Cardiac septum (tissue), 1 donor: ENCODE measurements at places on chromosomes 3 and 15. TPM values are rescaled to one million over a fixed set of nuclear protein-coding genes. Genes with fewer than 3 reads are reported as not detected.

DNA sequence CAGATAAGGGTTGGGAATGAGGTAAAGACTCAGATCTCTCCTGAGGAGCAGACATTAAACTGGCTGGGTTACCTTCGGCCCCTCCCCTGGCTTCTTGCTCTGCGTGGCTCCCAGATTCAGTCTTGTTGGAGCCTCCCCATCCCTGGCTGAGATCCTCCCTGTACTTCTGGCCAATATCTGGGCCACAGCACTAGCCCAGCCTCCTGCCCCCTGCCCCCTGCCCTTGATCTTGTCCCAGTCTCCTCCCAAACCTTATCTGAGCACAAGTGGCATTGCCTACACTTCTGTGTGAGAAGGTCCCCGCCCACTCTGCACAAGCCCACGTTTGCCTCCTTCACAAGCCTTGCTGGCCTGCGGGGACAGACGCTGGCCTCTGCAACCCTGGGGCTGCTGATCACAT is 16.8 kb downstream of the PLA2G4F start:
- peak; percentile 49 for DNase-seq

DNA sequence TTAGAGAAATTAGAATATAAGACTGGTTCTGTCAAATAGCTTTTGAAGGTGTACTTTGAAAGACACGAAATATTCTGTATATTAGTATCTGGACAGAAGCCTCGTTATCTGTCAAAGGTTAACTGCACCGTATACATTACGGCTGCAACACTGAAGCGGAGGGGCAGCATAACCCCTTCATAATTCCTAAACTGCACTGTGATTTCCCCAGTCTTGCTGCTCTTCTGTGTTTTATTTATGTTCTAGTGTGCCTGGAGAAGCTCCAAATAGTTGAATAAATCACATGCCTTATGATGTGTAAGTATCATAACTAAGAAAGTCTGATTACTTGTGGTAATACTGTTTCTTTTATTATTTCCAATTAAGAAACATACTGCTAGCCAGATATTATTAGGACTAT is 285.7 kb upstream of the ROBO2 start:
- no peak for DNase-seq

GRCh38 chr15:29126821-29127461 is 142.7 kb downstream of the NSMCE3 start:
- DNase-seq, result no peak

Gene TMEM108
- total RNA-seq, result 1.3 TPM

- DNase-seq, result no peak
These were observed 207.6 kb downstream of the MAGI1 start for GRCh38 chr3:65830948-65831732.

Gene CYP1A1
- total RNA-seq, result 0.30 TPM

GRCh38 chr3:100902572-100902971 is 90.6 kb downstream of the ABI3BP start:
- no peak for DNase-seq

DNA sequence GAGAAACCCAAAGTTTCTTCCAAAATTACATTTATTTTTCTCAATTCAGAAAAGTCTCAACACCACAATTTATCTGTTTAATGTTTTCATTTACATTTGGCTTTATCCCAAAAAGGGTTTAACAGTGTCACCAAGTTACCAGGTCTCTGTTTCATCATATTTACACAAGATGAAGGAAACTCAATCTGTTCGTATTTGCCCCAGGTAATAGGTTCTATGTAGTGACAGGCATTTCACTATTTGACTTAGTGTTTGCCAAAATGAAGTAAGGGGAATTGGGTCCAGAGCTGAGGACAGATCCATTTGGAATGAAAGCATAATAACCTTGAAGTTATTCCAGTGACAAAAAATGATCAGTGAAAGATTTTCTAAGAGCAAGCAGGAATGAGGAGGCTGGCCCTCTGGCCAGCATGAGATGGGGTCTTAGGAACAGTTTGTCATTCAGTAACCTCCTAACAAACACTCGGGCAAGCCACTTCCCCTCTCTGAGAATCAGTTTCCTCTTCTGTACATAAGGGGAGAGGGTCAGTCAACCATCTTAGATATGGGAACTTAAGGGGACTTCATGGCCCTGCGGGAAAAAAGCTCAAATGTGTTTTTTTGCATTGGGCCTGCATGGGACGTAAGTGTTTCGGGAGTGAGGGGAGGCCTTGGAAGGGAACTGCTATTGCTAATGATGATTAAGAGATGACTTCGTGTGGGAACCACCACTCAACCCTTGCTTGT is 31.8 kb downstream of the UMPS start:
- peak; percentile 9 for DNase-seq

GRCh38 chr15:27648359-27648758 is 450.8 kb downstream of the OCA2 start:
- no peak for DNase-seq

DNA sequence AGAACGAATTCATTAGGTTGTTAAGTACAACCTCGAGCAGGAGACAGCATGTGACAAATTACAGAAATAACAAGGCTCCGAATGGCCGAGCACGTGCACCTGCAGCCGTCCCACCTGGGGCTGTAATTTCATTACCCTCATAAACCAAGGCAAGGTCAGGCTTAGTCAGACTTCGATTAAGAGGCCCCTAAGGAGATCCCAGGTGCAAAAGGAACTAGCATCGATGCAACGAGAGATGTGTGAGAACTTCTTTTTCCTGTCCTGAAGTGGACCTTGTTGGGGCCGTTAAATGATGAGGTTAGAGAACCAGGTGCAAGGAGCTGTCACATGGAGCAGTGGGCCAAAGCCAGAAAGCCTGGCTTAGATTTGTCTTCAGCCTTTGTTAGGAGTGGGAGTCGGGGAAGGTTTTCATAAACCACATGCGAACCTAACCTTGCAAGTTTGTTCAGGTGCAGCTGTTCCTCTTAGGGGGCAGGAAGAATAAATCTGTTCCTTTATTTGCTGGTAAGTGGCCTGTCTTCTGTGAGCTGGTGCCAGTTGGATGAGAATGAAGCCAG is 559.9 kb upstream of the MCTP2 start:
- DNase-seq, result no peak

Gene KBTBD12
- total RNA-seq, result 36.6 TPM

DNA sequence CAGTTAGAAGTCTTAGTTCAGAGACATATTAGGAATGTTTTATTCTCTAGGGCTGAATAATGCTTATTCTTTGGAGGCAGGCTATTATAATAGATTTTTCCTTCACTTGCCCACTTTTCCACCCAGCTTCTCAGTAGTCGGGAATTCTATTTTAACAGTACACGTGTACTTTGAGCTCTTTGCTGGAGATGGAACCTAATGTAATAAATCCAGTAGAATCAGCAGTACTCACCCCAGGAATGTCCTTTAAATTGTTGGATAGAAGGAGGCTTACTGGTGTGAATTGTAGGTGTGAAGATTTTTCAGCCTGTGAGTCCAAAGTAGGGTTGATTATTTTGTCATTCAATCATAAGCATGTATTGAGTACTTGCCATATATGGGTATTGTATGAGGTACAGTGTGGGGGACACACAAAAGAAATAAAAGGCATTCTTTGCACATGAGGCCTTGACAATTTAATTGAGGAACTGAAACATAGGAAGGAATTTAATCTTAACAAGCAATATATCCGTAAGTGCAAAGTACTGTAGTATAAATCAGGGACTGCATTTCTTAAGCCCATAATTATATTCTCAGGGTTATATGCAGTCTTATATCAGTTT is 29.5 kb upstream of the MGA start:
- no peak for DNase-seq

Gene SSUH2
- 2.4 TPM for total RNA-seq

DNA sequence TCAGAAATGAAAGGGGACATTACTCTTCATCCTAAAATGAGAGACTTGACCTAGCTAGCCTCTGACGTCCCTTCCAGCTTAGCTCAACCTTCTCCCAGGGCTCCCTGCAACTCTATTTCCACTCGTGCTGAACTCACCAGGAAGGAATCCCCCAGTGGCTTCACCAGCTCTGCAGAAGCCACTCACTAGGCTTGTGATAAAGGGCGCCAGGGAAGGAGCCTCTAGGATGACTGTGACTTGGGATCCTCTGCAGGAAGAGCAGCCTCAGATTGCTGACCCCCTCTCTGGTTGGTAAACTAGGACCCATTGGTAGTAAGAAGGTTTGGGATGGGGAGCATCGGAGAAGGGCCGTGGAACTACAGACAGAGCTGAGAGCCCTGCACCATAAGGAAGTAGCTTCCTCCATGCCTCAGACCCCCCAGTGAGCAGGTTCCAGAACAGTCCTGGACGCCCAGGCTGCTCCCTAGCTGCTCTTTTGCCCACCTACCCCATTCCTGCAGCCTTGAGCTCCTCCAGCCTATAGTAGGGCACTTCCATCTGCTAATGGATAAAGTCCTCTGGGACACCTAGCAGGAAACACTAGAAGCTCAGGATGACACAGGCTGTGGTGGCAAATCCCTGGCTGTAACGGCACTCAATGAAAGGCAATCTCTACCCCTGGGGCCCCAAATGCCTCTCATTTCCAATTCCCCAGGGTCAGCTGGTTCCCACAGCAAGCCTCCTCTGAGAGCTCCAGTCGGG is 26.0 kb downstream of the PLA2G4F start:
- no peak for DNase-seq

GRCh38 chr15:67946701-67947100 is 106.9 kb upstream of the RNU6-1 start:
- DNase-seq, result no peak

Gene MESP2
- 0.19 TPM for total RNA-seq

- DNase-seq, result peak; percentile 49
These were observed 36.3 kb downstream of the CHDH start for GRCh38 chr3:53809764-53810400.

DNA sequence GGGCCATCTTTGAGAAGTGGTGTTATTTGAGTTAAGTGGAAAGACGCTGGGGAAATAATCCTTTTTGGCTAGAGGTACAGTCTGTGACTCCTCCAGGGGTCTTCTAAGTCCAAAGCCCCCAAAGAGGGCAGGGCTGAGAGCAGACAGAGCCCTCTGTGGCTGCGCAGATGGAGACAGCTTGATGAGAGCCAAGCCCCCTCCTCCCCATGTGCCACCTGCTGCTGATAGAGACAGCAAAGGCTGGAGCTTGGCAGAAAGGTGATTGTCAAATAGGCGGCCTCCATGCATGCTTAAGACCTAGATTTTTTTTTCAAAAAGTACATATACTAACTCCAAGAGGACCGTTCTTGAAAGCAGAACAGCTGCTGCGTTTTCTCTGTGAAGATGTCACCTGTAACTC is 72.4 kb downstream of the CRYGS start:
- DNase-seq, result no peak

GRCh38 chr3:87462228-87462627 is 185.8 kb upstream of the POU1F1 start:
- DNase-seq, result no peak

DNA sequence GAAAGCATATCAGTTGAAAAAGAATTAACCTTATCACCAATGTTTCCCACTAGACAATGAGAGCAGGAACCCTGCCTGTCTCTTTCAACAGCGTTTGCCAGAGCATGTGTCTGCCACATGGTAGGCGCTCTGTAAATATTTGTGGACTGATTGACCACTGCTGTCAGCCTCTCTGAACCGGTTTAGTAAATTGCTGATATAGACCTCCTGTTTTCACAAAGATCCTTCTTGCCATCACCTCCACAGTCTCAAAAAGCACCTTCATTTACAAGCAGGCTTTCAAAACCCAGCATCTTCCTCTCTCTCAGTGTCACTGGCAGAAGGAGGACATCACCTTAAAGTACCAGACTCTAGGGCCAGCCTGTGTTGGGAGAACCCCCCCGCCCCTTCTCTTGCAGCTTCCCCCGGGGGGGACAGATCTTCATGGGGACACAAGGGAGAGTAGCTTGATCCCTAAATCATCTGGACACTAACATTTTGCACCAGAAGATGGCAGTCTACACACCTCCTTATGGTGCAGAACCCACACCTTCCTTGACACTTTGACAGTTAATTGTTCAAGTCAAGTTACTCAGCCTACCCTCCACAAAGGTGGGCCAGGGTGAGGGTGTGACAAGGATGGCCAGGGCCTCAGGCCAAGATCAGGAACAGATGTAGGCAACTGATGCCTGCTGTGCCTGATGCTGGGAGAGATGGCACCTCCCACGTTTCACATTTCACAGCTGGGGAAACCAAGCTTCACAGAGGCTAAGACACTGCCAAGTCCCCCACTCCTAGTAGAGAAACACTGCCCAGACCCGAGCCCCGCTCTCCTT is 37.8 kb upstream of the USP3 start:
- no peak for DNase-seq

Gene TASOR
- total RNA-seq, result 29.0 TPM

- DNase-seq, result no peak
These were observed 86.6 kb downstream of the MSL2 start for GRCh38 chr3:136109499-136109898.

GRCh38 chr15:45378149-45378912 is at the start of gene GATM:
Gene GATM, minus strand, starts transcription at chr15:45378544. Its CDS starts 91 bp downstream, at chr15:45378453.
- peak; percentile 89 for DNase-seq

Gene NDN
- 35.4 TPM for total RNA-seq

DNA sequence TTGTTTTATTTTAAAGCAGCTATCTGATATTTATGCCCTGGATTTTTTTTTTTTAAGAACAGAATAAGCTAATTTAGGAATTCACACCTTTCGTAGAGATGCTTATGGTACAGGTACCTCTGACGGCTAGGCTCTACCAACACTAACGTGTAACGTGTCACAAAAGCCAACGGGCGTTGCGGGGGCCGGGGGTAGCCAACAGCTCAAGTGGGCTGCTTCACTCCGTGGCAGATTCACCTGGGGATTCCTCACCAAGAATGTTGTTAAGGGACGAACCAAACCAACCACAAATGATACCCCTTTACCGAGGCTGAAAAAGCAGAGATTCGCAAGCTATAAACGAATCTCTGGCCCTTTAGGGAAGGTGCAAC is 1.0 kb downstream of the TMCC1 start:
- DNase-seq, result no peak

Gene CHRNA7
- 1.1 TPM for total RNA-seq

Gene GOLGA8M
- total RNA-seq, result 1.9 TPM

GRCh38 chr3:143207338-143207961 is 87.9 kb downstream of the CHST2 start:
- no peak for DNase-seq

Gene PFKFB4
- 1.5 TPM for total RNA-seq

Gene PCLAF
- 0.19 TPM for total RNA-seq

DNA sequence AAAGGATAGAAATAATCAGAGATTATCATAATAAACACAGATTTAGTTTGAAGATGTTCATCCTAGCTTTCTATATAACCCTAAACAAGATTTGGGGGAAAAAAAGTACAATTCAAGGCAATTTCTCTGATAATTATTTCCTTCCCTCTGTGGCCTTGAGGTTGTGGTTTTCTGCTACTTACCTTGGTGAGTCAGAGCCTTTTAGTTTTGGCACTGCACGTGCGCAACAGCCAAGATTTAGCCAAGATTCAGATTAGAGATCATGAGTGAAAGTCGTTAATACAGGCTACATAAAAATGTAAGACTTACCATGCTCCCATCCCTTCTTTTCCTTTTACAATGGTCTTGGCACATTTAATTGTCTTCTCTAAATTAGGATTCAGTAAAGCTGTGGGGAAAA is 6.7 kb downstream of the LYZL4 start:
- DNase-seq, result no peak

Gene CCDC80
- 122 TPM for total RNA-seq

- no peak for DNase-seq
These were observed 203.6 kb downstream of the WNT5A start for GRCh38 chr3:55283441-55283925.

GRCh38 chr3:29307295-29307694 is 26.4 kb downstream of the RBMS3 start:
- DNase-seq, result no peak

GRCh38 chr3:40848421-40848820 is 323.7 kb downstream of the ZNF621 start:
- no peak for DNase-seq
